ENCODE measurements at places on chromosomes 12 and 14. TPM values are rescaled to one million over a fixed set of nuclear protein-coding genes. Genes with fewer than 3 reads are reported as not detected.

Gene BDKRB1
- 0.28 TPM for total RNA-seq

Gene AGAP2
- 27.5 TPM for total RNA-seq

Gene LRFN5
- total RNA-seq: 72.4 TPM

Gene NRXN3
- 73.4 TPM for total RNA-seq

Gene TAS2R9
- 0.44 TPM for total RNA-seq

Gene CMTM5
- total RNA-seq: 46.7 TPM

Gene RHEBL1
- total RNA-seq: 1.6 TPM

GRCh38 chr12:47267571-47267970, 187.8 kb upstream of the AMIGO2 start:
- no peak overlapping the region for H3K27ac ChIP-seq
- no peaks in the 10 kb centered on the region for H3K36me3 ChIP-seq
- no peaks in the 10 kb centered on the region for H3K4me1 ChIP-seq
- no peaks in the 10 kb centered on the region for H3K27me3 ChIP-seq
- H3K4me3 ChIP-seq: no peak overlapping the region
- DNase-seq: no peak

DNA sequence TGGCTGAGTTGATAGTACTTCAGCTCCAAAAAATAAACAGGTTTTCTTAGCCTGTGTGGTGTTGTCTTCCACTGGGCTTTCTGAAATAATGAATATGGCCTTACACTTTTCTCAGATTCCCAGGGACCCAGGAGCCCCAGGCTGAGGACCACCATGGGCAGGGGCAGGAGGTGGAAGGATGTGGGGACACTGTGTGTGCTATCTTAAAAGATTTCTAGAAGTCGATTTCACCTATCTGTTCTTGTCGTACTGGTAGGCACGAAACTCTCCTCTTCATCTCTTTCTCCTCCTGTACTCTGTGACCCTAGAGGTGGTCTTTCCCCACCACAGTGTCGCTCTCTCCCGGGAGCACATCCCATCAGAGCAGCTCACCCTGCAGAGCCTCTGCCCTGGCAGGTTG, 107.7 kb upstream of the FKBP4 start:
- no peak for DNase-seq
- H3K27ac ChIP-seq: no peak overlapping the region
- peaks cover under 1% of the 10 kb centered on the region for H3K27me3 ChIP-seq
- peaks cover 11% of the 10 kb centered on the region for H3K4me1 ChIP-seq
- H3K4me3 ChIP-seq: no peak overlapping the region

- no peaks in the 10 kb centered on the region for H3K27me3 ChIP-seq
- no peak overlapping the region for H3K4me3 ChIP-seq
- no peaks in the 10 kb centered on the region for H3K4me1 ChIP-seq
- DNase-seq: no peak
- H3K27ac ChIP-seq: no peak overlapping the region
- no peaks in the 10 kb centered on the region for H3K36me3 ChIP-seq
Observed at GRCh38 chr12:127070515-127071157, 1196.3 kb upstream of the TMEM132C start.

DNA sequence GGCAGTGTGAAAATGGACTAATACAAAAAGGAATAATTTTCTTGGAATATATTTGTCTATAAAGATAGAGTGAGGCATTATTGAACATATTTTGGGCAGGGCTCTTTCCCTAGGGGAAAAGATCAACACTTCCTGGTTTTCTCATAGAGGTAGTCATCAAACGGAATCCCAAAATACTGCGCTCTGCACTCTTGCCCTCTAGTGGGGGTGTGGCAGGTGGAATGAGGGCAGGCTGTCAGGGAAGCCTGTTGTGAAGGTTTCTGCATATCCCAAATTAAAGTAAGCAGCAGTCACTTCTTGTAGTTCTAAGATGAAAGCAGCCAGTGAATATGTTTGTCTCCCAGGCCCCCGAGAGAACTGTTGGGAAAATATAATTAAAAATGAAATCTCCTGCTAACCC, 666.8 kb upstream of the TMEM132C start:
- no peak overlapping the region for H3K27ac ChIP-seq
- H3K36me3 ChIP-seq: no peaks in the 10 kb centered on the region
- no peak overlapping the region for H3K4me3 ChIP-seq
- peak; percentile 60 for DNase-seq

GRCh38 chr12:51925346-51926063, 18.2 kb downstream of the ACVRL1 start:
- H3K27ac ChIP-seq: no peak overlapping the region
- no peaks in the 10 kb centered on the region for H3K36me3 ChIP-seq
- H3K4me1 ChIP-seq: peaks cover 26% of the 10 kb centered on the region
- peaks cover 2% of the 10 kb centered on the region for H3K27me3 ChIP-seq

GRCh38 chr14:59221568-59221967, 33.1 kb downstream of the DAAM1 start:
- no peak for DNase-seq
- no peak overlapping the region for H3K4me3 ChIP-seq
- no peaks in the 10 kb centered on the region for H3K27me3 ChIP-seq
- H3K36me3 ChIP-seq: no peaks in the 10 kb centered on the region

- no peak for DNase-seq
- H3K4me1 ChIP-seq: no peaks in the 10 kb centered on the region
- H3K36me3 ChIP-seq: no peaks in the 10 kb centered on the region
Observed at GRCh38 chr14:72590577-72590976, 303.3 kb downstream of the DPF3 start.

GRCh38 chr12:124389138-124389724, 94.3 kb downstream of the RFLNA start:
- peak overlapping the region; percentile 39 for H3K4me3 ChIP-seq
- DNase-seq: no peak
- H3K4me1 ChIP-seq: peaks cover 79% of the 10 kb centered on the region
- peak overlapping the region; percentile 89 for H3K27ac ChIP-seq
- H3K36me3 ChIP-seq: peaks cover 79% of the 10 kb centered on the region

DNA sequence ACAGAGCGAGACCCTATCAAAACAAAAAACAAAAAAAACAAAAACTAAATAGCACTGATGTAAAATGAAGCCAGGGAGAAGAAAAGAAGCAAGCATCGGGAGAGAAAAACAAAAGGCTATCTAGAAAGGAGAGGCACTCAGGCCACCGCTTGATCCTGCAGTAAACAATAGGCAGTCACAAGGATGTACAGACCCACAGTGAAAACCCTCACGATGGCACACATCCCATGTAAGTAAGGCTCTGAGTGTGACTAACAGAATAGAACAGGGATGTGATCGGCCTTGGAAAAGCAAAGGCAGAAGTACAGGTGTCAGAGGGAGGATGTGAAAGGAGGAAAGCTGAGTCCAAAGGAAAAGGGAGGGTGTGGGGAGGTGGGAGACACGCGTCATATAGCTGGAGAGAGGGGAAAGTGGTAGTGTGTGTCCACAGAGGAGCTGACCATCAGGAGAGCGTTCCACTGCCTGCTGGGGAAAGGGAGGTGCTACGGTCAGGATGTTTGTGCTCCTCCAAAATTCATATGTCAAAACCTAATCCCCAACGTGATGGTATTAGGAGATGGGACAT, 31.5 kb downstream of the CAMKK2 start:
- H3K27ac ChIP-seq: no peak overlapping the region
- H3K27me3 ChIP-seq: no peaks in the 10 kb centered on the region
- no peaks in the 10 kb centered on the region for H3K4me1 ChIP-seq

DNA sequence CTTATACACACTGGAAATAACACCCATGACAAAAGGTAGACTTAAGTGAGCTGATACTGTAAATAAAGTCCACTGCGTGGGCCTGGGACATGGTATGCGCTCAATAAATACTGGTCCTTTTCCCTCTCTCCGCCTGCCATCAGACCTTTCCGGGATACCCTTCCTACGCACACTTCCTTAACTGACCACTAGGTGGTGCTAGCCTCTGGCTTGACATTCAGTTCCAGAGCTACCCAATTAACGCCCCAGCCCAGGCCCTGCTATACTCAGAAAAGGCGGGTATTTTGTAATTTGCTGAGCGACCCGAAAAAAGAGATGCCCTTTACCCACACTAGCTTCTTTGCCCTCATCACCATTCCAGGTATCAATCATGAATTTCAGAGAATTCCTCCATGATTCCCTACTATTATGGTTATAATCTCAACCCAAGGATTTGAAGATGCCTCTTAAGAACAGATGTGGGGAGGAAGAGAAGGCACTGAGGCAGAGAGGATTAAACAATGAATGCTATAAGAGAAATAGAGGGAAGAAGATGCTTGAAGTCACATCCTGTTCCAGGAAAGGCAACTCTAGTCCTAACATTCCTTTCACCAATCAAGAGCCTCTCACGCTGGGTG, 3.9 kb upstream of the LRP1 start:
- H3K36me3 ChIP-seq: no peaks in the 10 kb centered on the region
- H3K4me3 ChIP-seq: no peak overlapping the region
- DNase-seq: no peak
- H3K27ac ChIP-seq: no peak overlapping the region
- H3K27me3 ChIP-seq: no peaks in the 10 kb centered on the region

- no peak for DNase-seq
- peaks cover 6% of the 10 kb centered on the region for H3K27me3 ChIP-seq
- no peaks in the 10 kb centered on the region for H3K36me3 ChIP-seq
- no peak overlapping the region for H3K4me3 ChIP-seq
- peaks cover 13% of the 10 kb centered on the region for H3K4me1 ChIP-seq
Observed at GRCh38 chr14:34064349-34064748, 113.5 kb upstream of the EGLN3 start.

GRCh38 chr14:89352976-89353765, 63.9 kb downstream of the FOXN3 start:
- no peak for DNase-seq
- no peak overlapping the region for H3K27ac ChIP-seq
- no peaks in the 10 kb centered on the region for H3K36me3 ChIP-seq
